ENCODE measurements at places on chromosomes 6 and 20.

DNA sequence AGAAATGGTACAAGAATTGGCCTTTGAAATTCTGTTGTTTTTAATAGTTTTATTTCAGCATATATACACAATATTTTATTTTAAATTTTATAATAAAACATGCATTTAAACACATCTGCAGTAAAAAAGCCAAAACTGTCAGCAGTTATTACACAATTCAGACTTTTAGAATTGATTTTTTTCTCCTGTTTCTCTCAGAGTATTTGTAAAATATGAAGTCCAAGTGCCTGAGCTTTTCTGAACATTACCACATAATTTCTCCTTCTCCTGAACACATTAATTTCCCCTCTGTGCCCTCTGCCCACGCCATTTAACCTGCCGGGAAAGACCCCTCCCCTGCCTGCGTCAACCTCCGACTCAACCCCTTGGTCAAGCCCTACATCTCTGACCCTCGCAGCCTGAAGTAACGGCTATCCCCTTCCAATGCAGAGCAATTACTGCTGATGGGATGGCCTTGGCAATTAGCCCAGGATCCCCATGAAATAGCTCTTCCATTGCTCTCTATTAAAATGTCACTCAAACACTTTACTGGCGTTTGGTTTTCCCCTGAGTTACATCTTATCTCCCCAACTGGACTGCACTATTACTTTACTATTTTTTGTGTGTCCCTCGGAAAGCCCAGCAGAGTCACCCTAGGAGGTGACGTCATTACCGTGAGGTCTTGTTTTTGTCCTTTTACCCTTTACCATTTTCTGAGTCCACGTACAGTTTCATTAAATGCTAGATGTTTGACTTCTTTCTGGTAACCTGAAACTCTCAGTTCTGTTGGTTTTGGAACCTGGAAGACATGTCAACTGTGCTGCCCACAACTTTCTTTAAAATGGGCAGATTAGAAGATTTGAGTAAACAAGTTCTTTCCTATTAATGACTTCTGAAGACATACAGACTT is 146.7 kb upstream of the TAB2 start:
- no peak for DNase-seq

DNA sequence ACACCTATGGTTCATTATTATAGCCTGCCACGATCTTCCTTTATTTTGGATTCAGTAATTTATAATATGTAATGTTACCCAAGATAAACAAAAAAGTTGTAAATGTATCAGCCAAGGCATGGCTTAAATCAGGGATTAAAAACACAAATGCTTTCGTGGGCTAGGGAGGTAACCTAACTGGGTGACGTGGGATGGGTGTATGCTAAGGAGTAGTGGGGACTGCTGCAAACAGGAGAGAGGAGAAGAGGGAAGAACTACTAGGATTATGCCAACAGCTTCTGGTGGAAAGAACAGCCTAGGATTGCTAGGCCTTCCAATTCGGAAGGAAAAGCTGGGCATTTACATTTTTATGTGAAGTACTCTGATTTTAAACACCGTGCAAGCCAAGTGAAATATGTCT is 244.8 kb upstream of the POU3F2 start:
- DNase-seq = no peak

GRCh38 chr6:32742374-32742773 is 1.2 kb downstream of the HLA-DQA2 start:
- DNase-seq = no peak

GRCh38 chr6:129686941-129687627 is 22.9 kb downstream of the ARHGAP18 start:
- no peak for DNase-seq

- no peak for DNase-seq
Measured at GRCh38 chr6:37600312-37600916, 97.3 kb downstream of the MDGA1 start.

- no peak for DNase-seq
Measured at GRCh38 chr20:18628330-18628920, 40.6 kb downstream of the DTD1 start.

- no peak for DNase-seq
Measured at GRCh38 chr20:19212469-19212815, at the start of gene SLC24A3. Gene SLC24A3, plus strand, starts transcription at chr20:19212642.

GRCh38 chr6:116369964-116370759 is 585 bp upstream of the DSE start:
- no peak for DNase-seq

DNA sequence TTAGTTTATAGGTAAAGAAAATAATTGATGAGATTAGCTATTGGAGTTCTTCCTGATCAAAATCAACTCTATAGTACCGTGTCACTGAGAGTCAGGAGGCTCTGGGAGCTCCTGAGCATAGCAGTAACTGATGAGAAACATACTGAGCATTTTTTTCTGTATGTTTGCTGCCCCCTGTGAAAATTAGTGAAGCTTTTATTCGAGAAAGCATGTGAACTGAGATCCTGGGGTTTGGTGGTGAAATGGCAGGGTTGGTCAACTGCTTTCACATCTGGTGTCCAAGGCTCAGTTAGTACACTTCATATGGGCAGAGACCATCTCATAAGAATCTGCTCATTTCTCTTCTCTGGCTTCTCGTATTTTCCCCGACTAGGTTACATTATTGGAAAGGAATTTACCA is 4.1 kb upstream of the ABT1 start:
- DNase-seq = no peak

DNA sequence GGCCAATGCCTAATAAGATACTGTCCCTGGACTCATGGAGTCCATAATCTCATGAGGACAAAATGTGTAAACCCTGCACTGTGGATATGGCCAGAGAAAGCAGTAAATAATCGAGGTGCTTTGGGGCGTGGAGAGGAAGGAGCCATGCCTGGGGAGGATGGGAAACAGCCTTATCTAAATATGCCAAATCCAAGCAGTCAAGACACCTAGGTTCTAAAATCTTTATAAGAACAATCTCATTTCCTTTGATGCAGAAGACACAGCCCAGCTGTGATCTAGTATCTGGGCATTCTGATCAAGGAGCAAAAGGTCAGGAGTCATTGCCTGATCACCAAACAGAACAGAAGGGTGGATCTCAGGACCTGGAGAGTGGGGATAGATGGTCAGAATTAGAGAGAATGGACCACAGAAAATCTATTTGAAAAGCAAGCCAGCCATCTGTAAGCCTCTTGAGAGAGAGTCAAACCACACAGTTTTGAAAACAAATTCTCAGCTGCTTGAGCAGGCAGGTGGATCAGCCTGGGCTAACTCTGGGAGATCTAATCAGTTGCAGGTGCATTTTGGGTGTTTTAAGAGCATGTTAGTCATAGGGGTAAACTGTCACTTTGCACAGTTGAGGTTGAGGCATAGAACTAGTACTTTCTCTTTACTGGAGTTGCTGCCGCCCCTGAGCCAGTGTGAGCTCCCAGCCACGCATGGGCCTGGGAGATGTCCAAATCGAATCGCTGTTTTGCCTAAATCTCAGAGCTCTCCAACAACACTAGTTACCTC is 130.8 kb upstream of the TNFAIP3 start:
- DNase-seq = no peak

DNA sequence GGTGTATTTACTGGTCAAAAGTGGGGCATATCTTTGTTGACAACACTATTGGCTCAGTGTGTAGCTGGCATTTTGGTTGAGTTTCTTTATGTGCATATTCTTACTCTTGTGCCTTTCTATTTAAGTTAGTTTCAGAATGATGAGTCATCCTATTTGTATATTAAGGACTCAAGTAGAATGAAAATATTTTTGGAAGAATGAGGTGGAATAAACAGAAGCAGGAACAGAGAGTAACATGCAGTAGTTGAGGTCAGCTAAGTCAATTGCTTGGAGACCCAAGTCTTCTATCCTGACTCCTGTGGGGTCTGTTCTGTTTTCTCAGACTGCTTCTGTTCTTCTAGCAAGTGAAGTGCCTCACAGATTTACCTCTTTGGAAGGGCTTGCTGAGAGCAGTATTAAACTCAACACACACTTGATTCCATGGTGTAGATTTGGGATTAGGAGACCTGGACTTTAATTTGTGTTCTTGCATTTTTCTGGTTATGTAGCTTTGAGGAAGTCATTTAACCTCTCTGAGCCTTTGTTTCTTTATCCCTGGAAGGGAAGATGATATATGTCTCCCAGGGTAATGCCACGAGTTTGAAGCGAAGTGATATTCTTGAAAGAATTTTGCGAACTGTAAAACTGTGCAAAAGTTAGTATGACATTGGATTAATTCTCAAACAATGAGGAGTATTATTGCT is 324.3 kb downstream of the QKI start:
- no peak for DNase-seq

DNA sequence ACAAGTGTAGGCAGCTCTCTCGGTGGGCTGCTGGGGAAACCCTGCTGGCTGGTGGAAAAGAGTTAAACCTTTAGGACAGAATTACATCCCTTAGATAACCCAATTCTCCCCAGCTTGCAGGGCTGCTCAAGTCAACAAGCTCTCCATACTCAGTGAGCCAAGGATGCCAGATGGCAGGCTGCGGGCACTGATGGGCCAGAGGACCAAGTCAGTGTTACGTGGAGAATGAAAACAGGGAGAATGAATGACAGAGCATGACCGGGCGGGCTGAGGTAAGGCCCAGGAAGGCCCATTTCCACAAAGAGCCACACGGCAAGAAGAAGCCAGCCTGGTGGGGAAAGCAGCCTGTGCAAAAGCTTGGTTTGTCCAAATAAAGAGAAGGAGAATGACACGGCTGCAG is 58.7 kb upstream of the CD93 start:
- no peak for DNase-seq

- no peak for DNase-seq
Measured at GRCh38 chr6:135944120-135944519, 92.6 kb downstream of the PDE7B start.

GRCh38 chr6:13873288-13874190 is 51.2 kb upstream of the RNF182 start:
- peak; percentile 66 for DNase-seq

- no peak for DNase-seq
Measured at GRCh38 chr20:64063389-64064144, 569 bp downstream of the TCEA2 start.

DNA sequence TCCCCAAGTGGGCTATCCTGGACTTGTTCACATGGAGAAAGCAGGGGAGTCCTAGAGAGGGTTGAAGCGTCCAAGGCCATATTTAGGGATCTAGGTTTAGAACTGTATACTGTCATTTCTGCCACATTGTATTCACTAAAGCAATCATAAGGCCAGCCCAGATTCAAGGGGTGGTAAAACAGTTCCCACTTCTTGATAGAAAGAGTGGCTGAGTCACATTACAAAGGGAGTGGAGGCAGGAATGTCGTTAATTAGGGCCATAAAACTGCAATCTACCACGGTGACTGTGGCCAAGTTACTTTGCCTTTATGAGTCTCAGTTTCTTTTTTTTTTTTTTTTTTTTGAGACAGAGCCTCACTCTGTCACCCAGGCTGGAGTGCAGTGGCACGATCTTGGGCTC is 7.4 kb upstream of the UBR2 start:
- no peak for DNase-seq

GRCh38 chr20:2519115-2519809 is 10.5 kb upstream of the ZNF343 start:
- DNase-seq = no peak

DNA sequence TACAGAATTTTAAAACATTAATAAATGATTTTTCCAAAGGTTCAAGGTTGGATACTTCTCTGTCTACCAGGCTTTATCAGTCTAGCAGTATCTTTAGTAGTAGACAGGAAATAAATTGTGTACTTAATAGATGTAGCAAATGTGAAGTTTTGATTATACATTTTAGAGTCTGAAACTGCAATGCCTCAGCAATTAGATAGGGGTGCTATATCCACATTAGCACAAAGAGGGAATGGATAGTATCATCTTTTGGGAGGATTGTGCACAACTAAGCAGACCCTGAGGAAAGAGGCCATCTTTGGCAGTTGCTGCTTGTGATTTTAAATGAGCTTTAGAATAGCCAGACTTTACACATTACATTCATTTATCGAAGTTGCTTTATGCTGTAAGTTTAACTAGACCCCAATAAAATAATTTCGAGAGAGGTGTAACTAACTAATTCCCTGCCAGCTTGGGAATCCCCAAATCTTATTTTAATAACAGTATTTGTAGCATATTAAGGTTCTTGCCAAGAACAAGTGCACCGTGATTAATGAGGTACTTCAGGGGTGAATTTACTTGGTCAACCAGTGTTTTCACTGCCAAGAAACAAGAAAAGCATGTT is 2.8 kb downstream of the KCNQ5 start:
- DNase-seq = no peak

DNA sequence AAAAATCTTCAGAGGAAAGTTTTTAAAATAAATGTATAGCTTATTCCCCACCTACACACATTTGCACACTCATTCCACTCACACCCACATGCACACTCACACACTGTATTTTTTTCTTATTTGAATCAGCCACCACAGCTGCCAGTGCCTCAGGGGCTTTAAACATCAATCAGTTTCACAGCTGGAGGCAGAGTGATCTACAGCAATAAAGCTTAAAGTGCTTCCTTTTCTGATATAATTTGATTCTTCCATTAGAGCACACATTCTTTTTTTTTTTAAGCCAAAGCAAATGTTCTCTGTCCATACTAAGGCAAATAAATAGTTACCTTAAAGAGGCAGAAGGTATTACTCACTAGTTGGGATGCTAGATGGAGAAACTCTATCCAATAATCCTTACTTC is 498.8 kb upstream of the POU3F2 start:
- no peak for DNase-seq

- DNase-seq = no peak
Measured at GRCh38 chr20:37651932-37652331, 41.9 kb upstream of the CTNNBL1 start.

GRCh38 chr6:41894366-41895299 is 542 bp downstream of the USP49 start:
- peak; percentile 59 for DNase-seq

DNA sequence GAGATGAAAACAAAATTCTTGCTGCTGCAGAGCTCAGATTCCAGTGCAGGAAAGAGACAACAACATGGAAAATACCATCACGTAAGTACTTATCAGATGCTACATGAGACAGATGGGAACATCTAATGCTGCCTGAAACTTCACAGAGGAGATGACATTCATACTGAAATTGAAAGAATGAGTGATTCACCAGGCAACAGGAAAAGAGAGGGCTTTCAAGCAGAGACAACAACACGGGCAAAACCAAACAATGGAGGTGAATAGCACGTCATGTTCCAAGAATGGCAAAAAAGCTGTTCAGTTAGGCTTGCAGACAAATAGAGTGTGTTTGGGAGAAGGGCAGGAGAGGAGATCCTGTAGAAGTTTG is 39.3 kb downstream of the GTF2H5 start:
- no peak for DNase-seq

DNA sequence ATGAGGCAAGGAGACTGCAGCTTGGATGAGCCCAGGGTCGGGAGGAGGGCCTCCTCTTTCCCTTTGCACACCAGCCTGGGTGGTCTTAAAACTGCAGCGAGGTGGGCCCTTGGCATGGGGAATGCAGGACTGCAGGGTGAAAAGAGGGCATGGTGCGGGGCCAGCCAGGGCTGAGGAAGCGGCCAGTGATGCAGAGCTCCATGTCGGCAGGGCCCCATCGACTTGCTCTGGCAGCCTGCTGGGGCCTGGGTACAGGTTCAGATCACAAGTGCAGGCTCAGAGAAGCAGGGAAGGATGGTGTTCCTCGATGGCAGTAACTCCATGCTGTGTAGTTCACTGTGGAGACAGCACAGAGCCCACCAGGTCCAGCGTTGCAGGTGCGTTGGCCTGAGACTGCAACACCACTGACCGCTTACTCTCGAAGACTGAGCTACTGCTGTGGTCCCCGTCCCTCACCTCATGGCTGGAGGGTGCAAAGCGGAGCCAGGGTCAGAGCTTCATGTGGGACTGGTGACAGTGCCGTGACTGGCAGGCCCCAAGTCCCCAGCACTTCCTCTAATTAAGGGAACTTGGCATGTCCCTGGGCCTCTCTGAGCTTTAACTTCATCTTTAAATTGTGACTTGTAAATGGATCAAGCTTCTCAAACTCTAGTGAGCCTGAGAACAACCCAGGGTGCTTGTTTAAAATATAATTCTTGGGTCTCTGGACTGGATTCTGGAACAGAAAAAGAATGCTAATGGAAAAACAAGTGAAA is 223.2 kb downstream of the SYNDIG1 start:
- no peak for DNase-seq

All from effector CD8-positive, alpha-beta T cell (primary cell).